ENCODE measurements at places on chromosomes 11 and 22.
A peak's percentile ranks its signal among the peaks of the same experiment; 100 is the strongest.

GRCh38 chr11:1445741-1446445 is 40.7 kb downstream of the MOB2 start:
- DNase-seq = no peak

DNA sequence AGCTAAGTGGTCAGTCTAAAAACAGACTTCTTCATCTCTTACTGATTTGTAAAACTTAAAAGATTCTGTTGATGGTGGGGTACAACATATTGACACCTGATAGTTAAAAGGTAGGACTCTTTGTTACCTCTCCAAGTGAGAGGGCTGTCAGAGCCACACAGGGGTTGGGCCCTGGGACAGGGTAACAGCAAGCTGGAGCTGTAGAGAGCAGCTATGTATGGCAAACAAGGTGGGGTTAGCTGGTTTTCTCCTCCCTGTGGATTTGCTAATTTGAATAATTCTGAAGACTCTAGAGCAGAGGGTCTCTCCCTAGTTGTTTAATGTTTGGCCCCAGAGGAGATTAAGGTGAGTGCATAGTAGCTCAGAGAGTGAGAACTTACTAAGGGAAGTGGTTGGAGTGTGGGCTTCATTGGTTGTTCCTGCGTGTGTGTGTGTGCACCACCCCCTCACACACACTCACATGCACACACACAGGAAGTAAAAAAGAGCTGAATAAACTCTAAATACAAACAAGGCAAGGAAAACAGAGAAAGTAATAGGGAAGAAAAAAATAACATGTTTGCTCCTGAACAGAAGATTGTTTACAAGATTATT is 9.2 kb upstream of the GAS2 start:
- no peak for DNase-seq

- DNase-seq = no peak
Measured at GRCh38 chr11:121894581-121894980, 221.4 kb downstream of the BLID start.

- DNase-seq = no peak
Measured at GRCh38 chr11:67604815-67605214, 1.9 kb upstream of the NDUFV1 start.

- DNase-seq = peak; percentile 16
Measured at GRCh38 chr22:41280065-41280464, 5.9 kb downstream of the RANGAP1 start.

GRCh38 chr11:19060629-19061028 is at the start of gene MRGPRX2:
TSS of gene MRGPRX2 (minus strand) at chr11:19060717. CDS start at chr11:19056402, 4,315 bp downstream.
- DNase-seq = no peak

DNA sequence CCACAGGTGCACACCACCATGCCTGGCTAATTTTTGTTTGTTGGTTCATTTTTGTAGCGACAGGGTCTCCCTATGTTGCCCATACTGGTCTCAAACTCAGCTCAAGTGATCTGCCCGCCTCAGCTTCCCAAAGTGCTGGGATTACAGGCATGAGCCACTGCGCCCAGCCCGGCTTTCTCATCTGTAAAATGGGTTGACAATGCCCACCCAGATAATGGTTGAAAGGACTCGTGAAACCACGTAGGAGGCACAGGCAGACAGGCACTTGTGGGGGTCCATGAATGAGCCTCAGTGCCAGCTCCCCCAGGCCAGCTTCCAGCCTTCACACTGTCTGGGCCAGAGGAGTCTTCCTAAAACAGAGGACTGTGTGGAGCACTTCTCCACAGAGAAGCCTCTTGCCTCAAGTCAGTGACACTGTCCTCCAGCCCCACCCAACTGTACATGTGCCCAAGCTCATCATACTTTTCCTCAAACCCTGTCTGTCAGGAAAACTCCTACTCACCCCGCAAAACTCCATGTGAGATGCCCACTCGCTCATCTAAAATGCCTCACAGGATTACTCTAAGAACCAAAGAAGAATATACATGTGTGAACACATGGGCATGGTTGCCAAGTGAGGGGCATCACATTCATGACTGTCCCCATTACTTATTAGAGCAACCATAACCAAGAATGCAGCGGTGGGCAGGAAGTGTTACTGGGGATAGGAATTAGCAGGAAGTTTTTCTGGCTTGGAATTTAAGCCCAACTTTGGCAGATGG is 32.1 kb upstream of the WNT7B start:
- no peak for DNase-seq

- no peak for DNase-seq
Measured at GRCh38 chr11:1042626-1043562, 6.4 kb upstream of the MUC6 start.

- DNase-seq = no peak
Measured at GRCh38 chr11:108368134-108368533, 99.2 kb downstream of the C11orf65 start.

- no peak for DNase-seq
Measured at GRCh38 chr22:46049726-46050450, 72.9 kb upstream of the WNT7B start.

- peak; percentile 5 for DNase-seq
Measured at GRCh38 chr22:50620593-50621355, 7.2 kb downstream of the ARSA start.

DNA sequence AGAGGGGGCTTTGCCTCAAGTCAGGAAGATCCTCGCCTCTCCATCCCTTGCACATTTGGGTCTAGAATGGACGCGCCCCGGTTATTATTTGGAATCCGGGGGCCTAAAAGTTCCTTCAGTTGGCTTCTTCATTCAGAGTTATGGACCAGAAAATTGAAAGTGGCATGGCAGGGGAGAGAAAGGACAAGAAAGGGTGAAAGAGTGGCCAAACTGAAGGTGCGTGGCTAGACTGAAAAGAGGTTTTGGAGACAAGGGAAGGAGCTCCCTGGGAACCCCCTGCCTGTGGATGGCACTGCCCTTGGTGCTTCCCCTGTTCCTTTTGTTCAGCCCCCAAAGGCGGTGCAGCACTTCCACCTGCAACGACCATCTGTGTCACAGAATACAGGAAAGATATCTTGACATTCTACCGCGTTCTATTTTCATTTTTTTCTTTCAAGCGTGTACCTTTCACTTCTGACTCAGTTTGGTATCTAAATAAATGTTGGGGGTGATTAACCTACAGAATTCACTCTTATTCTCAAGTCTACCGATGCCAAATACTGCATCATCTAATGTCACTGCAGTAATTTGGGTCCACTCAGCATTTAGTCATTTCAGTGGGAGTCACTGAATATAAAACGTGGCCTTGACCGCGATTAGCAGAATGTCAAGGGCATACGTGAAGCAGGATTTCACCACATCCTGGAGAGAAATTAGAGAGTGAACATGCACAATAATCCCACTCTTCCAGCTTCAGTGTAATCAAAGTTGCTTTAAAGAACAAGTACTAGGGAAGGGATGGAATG is 88.1 kb upstream of the ARHGAP32 start:
- DNase-seq = no peak

DNA sequence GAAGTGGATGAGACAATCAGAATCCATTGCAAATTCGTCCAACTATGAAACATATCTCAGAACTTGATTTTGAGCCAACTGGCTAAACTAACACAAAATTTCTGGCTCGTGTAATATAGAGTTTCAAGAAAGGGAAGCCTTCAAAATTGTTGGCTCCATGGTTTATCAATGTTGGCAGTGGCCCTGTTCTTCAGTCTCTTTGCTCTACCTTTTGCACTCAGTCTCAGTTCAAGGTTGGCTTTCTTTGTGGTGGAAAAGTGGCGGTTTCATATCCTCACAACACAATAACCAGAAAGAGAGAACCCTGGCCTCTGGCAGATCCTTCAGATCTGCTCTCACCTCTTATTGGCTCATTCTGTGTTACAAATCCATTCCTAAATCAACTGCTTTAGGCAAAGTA is 473.8 kb upstream of the API5 start:
- DNase-seq = no peak

DNA sequence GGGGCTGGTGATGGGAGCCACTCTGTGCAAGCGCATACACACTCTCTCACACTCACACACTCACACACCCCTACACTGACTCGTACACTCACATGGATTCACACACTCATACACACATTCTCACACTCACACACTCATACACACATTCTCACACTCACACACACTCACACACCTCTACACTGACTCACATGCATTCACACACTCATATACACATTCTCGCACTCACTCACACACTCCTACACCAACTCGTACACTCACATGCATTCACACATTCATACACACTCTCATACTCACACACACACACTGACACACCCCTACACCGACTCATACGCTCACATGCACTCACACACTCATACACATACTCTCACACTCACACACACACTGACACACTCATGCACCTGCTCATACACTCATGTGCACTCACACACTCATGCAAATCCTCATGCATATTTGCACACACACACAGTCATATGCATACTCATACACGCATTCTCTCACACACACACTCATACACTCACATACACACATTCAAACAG is 5.1 kb downstream of the KRTAP5-11 start:
- DNase-seq = no peak
